ENCODE measurements at places on chromosomes 13 and 19.

DNA sequence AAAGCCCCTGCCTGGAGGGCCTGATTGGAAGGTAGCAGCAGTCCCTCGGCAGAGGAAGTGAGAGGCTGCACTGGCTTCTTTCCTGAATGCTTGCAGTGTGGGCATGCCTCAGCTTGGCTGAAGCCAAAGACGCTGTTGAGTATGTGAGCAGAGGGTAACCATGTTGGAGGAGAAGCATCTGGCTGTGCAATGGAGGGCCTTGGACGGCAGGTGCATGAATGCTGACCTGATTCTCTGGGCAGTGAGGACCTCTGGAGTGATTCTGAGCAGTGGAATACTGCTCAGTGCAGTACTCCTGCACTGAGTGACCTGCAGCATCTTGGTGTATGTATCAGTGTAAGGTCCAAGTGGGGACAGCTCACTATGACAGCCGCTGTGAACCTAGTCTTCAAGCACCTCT, 46.9 kb downstream of the SOX1 start:
- DNase-seq: no peak

- no peak for DNase-seq
These were observed 110.8 kb downstream of the RXFP2 start for GRCh38 chr13:31850041-31850555.

GRCh38 chr19:56301155-56301554, 13.5 kb downstream of the ZSCAN5A start:
- no peak for DNase-seq

GRCh38 chr19:10404888-10405820, 1.8 kb upstream of the CDC37 start:
- no peak for DNase-seq

DNA sequence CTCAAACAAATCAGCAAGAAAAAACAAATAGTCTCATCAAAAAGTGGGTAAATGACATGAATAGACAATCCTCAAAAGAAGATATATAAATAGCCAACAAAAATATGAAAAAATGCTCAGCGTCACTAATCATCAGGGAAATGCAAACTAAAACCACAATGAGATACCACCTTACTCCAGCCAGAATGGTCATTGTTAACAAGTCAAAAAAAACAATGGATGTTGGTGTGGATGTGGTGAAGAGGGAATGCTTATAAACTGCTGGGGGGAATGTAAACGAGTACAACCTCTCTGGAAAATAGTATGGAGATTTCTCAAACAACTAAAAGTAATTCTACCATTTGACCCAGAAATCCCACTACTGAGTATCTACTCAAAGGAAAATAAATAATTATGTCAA, 239.2 kb upstream of the RFC3 start:
- DNase-seq: no peak

DNA sequence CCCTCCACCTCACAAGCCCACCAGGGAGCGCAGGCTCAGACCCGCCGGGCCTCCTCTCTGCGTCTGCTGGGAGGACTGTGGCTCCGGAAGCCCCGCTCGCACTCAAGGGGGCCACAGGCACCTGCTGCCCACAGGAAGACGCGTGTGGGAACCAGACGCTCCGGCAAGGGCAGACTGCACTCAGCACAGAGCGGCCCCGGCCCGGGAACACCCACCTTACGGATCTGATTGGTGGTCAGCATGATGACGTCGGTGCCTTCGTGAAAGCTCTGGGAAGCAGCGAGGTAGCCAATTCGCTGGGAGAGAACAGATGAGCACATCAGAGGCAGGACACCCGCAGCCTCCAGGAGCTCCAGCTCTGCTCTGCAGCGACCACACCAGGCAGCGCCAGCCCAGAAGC, 14.6 kb downstream of the AP3D1 start:
- DNase-seq: no peak
